PC-9 (cell line): ENCODE measurements at places on chromosomes 2 and 18.

- no peak for DNase-seq
Observed at GRCh38 chr2:74374509-74375205, 5.5 kb downstream of the DCTN1 start.

DNA sequence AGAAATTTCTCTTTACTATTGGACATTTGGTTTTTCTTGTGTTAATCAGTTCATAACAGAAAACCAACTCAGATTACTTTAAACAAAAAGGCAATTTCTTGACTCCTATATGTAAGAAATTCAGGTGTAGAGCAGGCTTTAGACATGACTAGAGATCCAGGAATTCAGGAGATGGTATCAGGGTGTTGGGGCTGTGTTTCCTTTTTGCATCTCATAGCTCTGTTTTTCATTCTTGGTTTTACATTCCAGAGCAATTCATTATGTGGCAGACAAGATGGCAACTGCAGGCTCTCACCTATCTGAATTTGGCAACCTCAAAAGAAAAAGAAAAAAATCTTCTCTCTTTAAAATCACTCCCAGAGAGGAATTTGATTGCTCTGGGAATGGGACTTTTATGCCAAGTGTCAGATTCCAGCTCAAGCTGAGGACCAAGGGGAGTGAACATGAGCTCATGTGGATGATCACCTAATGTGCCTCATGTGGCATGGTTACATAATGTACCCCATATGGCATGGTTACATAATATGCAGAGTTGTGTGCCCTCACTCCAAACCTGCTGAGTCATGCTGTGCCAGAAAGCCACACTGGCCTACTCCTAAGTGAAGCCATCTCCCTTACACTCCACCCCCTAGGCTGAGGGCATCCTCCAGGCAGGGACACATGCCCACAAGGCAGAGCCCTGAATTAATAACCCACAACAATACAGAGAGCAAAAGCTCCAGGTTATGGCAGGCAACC is 282.7 kb downstream of the MBD2 start:
- peak; percentile 15 for DNase-seq

GRCh38 chr2:41079011-41079410 is 627.1 kb upstream of the SLC8A1 start:
- DNase-seq: no peak

- DNase-seq: no peak
Observed at GRCh38 chr2:54052825-54053718, 62.3 kb upstream of the ACYP2 start.

DNA sequence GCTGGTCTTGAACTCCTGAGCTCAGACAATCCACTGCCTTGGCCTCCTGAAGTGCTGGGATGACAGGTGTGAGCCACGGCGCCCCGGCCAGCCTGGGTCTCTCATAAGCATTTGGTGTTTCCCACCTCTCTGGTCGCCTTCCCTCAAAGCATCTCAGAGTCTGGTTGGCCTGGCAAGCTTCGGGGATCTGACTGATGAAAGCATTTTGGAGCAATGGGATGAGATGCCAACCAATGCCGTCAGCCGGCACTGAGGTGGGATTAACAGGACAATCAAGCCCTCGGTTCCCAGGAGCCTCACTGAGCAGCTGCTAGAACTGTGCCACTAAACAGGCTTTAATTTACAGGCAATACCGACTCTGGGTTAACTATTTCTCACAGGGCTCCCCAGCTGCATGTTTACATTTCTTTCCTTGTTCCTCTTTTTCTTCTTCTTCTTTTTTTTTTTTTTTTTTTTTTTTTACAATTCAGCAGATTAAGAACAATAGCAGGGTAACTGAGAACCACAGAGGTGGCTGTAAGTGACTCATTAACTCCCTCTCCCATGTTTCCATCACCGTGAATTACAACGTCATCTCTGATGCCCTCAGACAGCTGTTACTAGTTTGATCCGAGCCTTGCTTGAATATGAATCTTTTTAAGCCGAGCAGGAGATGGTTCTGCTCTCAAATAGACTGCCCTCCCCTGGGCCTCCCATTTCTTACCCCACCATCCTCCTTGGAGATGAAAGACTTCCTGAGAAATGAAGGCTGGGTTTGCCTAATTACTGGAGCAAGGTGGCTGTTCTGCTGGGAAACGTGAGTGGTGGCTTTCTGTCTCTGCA is 37.9 kb downstream of the ODC1 start:
- DNase-seq: no peak

- peak; percentile 96 for DNase-seq
Observed at GRCh38 chr2:65366595-65367125, 65.7 kb downstream of the SPRED2 start.

- DNase-seq: no peak
Observed at GRCh38 chr2:155867564-155867963, 465.0 kb downstream of the NR4A2 start.

DNA sequence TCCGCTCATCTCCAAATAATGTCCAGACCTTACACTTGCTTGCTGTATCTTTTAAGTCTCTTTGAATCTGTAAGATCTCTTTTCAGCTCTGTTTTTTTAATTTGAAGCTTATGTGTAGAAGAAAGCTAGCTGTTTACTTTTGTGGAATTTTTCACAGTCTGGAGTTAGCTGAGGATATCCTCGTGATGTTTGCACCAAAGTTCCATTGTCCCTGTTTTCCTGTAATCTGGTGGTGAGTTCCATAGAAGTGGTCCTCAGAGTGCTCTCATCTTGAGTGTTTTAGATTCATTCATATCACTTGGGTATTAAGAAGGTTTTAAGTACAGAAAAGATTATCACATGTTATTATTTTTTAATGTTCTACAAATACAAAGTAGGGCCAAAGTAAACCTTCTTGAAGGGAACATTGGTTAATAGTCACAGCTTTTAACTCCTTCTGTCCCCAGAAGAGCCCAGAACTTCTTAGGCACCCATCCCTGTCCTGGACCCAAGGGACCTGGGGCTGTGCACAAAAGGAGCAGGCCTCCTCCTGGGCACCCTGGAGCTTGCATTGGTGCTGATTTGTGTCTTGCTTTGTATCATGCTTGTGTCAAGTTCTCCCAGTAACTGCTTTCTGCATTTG is 15.0 kb downstream of the MLPH start:
- DNase-seq: no peak

GRCh38 chr2:8855010-8855409 is 17.6 kb upstream of the KIDINS220 start:
- DNase-seq: no peak

GRCh38 chr2:120301284-120301683 is 44.7 kb upstream of the INHBB start:
- DNase-seq: no peak

DNA sequence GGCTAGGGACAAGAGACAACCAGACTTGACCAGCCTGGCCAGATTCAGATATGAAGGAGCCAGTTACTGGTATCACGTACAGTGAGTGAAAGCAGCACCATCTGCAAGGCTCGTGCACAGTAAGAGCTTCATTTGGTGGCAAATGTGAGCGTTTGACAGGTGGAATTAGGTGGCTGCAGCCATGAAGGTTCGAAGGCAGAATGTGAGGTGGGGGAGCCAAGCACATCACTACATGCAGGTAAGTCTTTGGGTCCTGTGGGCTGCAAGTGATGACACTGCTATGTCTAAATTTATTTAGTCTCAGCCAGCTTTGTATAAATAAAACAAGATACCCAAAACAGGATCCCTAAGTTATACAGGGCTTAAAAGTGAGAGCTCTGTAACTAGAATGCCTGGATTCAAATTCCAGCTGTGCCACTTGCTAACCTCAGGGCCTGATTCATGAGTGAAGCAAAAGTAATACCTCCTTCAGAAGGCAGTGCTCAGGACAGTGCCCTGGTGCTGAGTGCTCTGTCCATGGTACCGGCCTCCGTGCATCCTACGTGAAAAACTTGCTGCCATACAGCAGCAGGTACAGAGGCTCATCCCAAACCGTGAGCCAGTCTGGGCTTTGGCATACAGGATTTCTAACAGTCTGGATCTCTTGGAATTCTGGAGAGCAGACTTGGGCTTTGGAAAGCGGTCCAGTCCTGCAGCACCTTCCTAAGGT is 18.6 kb downstream of the DDX18 start:
- peak; percentile 14 for DNase-seq

DNA sequence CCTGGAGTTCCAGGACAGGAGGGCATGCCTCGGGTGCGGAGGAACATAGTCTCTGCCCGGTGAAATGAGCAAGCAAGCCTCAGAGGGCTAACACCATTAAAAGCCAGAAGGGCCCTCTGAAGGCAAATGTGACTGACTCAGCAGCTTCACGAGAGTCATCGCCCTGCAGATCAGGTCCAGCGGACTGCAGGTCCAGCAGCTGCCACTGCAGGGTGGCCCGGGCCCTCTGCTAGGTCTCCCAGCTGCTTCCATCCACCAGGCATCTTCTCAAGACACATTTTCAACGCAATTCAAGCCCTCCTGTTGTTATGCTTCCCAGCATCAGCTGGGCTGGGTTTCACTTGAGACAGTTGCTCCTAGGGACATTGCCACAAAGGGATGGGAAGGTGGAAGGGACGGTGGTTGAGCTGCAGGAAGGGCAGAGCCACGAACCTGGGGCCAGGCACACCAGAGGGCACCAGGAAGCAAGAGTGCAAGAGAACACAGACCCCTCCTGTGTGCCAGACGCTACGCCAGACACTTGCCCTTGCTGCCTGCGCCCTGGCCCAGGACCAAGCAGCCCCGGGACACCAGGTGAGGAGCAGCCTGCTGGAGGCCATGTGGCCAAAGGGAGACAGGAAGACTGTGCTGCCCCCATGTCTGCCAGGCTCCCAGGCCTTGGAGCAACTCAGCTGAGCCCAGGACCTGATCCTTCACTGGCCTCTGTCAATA is 173.0 kb downstream of the HDAC4 start:
- DNase-seq: peak; percentile 19

GRCh38 chr2:189824694-189825396 is 40.6 kb downstream of the PMS1 start:
- DNase-seq: no peak

DNA sequence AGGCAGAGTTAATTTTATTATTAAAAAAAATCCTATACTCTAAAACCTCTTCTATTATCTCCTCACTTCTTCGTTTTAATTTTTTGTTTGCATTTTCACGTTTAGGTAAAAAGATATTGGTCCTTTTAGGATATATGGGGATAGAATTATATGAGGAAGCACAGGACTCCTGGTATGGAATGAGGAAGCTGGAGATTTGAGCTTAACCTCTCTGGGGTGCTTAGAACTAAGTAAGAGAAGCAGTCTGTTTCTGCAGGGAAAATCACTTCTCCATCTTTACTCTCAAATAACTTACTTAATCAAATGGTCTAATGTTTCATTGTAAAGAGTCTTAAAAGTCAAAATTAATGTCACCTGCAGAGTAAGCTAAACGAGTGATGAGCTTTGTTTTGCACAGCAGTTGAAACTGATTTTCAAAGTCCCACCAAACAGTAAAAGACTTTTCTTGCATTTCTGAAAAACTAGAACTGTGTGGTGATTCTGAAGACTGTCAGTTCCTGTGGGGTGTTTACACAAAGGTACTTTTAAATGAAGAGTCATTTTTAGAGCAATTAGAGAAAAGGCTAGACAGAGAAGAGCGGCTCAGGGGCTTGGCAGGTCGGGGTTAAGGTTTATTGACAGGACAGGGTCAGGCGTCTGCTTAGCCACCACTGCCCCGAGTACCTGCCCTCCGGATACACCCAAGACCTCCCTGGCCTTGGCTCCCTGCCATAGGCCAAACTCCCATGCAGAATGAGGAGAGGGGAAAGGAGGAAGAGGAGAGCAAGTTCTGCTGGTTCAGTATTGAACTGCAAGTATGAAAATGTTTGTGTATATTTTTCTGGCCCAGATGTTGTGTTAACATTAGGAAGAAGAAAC is 21.6 kb downstream of the METAP1D start:
- peak; percentile 67 for DNase-seq
